ENCODE measurements at places on chromosomes 1 and 21.
A peak's percentile ranks its signal among the peaks of the same experiment; 100 is the strongest.

DNA sequence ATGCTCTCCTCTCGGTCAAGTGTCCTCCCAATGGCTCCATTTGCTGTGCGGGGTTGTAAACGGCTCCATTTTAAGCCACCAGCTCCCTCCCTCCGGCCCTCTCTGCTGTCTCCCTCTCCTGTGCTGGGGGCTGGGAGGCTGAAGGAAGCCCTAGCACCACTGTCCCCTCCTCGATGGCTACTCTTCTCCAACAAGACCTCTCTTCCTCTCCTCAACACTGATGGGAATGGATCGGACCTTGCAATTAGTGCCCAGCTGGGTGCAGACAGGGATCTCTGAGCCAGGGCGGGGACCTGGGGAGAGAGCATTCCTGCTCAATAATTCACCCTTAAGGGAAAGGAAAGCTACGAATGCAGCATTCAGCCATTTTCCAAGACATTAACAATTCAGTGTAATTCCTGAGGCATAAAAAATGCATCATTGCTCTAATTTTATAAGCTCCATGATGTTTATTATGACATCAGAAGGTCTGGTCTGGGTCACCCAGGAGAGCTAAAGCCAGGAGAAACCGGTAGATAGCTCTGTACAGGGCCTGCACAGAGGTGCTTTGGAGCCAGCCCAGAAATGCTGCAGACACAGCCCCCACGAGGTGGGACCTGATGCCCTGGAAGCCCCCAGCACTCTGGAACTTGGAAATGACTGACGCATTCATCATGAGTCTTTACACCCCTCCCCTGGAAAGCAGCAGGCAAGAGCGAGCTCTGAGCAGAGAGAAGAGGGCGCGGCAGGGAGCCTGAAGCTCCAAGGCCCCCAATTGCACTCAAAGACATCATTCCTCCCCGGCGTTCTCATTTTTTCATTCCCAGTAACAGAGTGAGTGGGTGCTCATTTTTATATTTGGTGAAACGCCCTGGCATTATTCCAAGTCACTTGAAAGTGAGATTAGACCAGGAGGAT lies 76.2 kb upstream of the VAMP3 start:
- DNase-seq = no peak

- no peak for DNase-seq
Observed at GRCh38 chr1:27563591-27564471, 40.1 kb downstream of the AHDC1 start.

DNA sequence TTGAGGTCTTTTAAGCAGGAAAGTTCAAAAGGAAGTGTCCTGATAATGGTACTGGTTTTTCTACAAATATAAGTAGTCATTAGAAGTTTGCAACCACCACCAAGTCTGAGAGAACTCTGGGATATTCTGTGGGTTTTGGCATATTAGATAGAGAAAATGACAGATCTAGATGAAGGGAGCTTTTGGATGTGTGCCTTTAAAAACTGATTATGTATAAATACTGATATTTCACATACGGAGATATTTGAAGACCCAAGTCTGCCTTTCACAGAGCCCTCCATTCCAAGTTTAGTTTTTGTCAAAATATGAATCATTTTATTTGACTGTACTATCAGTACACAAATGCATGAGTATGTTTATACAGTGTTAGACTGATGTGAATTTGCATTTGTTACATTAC lies 48.6 kb downstream of the DPH5 start:
- DNase-seq = no peak

DNA sequence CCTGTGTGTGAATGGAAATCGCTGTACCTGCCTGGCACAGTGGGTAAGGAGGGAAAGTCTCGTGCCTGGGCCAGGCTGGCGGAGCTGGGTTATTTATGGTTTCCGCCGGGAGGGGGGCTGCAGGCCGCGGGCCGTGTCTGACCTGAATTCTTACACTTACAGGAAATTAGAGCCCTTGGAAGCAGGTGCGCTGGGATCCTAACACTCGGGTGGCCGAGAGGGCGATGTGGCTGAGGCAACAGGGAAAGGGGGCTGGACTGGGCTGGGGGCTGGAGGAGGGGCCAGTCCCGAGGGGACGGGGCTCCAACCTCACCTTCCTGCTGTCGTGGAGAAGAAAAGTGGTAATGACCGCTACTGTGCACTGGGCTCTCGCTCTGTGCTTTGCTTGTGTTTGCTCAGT lies 109.4 kb upstream of the WNT4 start:
- no peak for DNase-seq

- no peak for DNase-seq
Observed at GRCh38 chr21:36917471-36918158, 48.9 kb downstream of the HLCS start.

GRCh38 chr1:30746212-30747032 lies 11.2 kb downstream of the LAPTM5 start:
- no peak for DNase-seq

DNA sequence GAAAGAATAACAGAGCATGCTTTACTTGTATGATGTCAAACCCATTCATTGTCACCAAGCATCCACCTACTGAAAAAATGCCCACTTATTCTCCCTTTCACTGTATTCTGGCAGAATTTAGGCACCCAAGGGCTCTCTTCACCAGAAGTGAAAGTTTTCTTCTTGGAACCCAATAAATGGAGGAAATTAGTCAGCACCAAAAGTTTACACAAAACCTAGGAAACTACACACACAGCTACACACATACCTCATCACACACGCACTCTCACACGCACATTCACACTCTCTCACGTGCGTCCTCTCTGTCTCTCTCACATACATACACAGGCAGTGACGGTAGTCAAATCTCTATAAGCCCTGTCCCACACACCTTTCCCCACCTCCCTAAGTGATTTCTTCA lies 37.6 kb downstream of the MCOLN2 start:
- DNase-seq = peak; percentile 31

DNA sequence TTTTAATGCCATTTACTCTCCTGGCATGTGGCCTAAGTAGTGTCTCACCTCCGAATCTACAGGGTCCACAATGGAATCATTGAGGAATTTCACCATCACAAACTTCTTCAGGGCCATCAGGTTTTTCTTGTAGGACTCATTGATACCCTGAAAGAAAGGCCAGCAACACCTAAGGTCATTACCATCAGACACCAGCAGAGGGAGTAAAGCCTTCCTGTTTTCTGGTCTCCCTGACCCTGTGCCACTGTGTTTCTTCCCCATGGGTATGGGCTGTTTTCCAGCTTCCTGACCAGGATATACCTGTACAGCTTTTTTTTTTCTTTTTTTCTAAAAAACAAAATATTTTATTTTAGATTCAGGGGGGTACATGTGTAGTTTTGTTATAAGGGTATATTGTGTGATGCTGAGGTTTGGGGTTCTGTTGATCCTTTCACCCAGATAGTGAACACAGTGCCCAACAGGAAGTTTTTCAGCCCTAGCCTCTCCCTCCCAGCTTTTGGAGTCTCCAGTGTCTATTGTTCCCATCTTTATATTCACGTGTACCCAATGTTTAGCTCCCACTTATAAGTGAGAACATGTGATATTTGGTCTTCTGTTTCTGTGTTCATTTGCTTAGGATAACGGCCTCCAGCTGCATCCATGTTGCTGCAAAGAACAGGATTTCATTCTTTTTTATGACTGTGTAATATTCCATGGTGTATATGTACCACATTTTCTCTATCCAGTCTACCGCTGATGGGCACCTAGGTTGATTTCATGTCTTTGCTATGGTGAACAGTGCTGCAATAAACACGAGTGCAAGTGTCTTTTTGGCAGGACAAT lies 18.3 kb downstream of the PPT1 start:
- DNase-seq = peak; percentile 5

DNA sequence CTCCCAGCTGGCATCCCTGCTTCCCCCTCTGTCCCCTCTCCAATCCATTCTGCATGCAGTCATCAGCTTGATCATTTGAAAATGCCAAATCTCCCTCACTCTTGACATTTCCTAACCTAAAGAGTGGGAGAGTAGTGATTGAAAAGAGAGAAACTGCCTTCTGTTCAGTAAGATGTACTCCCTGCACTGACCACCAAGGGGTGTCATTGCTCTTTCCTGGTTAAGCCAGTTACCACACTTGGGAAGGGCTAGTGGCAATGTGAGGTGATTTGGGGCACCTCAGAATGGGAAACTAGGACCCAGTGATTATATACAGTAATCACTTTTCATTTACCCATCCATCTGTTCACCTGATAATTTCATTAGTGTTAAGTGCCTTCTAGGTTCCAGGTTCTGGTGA lies 6.9 kb upstream of the TMEM269 start:
- DNase-seq = peak; percentile 15

- no peak for DNase-seq
Observed at GRCh38 chr21:22438428-22439086, 1440.3 kb downstream of the NCAM2 start.

GRCh38 chr1:233479110-233479890 lies 134.6 kb upstream of the KCNK1 start:
- no peak for DNase-seq

DNA sequence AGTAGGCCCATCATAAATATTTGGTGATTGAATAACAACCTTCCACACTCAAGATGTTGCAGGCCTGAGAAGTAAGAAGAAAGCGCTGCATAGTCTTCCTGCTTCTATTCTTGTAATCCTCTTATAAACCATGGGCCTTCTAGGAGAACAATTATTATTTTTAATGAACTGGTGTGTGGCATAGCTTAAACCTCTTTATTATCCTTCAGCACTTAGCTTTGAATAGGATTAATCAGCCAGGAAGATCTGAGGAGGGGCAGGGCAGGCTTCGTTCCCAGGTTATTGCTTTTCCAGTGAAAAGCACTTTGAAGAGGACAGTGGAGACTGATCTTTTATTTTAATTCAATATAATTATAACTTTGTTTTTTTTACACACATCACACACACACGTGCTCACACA lies 42.3 kb downstream of the KIF26B start:
- no peak for DNase-seq

GRCh38 chr1:52662645-52663313 lies 29.8 kb downstream of the SHISAL2A start:
- no peak for DNase-seq

- DNase-seq = peak; percentile 37
Observed at GRCh38 chr1:1630965-1631781, 800 bp upstream of the MMP23B start.

GRCh38 chr21:45372732-45373355 lies 32.1 kb upstream of the COL18A1 start:
- DNase-seq = no peak

DNA sequence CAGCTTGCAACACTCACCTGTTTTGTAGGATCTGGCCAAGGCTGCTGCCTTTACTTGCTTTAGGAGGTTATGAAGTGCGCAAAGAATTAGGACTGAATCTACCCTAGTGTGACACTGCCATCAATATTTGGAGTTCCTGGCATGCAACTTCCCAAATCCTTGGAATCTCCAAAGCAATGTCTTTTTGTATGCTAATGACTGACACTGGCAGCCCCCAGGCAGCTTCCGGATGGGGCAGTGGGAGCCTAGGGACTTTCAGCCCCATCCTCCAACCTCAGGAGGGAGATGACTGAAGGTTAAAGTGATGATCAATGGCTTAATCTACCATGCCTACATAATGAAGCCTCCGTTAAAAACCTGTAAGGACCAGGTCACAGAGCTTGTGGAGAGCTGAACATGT lies 5.5 kb downstream of the RCC2 start:
- no peak for DNase-seq

DNA sequence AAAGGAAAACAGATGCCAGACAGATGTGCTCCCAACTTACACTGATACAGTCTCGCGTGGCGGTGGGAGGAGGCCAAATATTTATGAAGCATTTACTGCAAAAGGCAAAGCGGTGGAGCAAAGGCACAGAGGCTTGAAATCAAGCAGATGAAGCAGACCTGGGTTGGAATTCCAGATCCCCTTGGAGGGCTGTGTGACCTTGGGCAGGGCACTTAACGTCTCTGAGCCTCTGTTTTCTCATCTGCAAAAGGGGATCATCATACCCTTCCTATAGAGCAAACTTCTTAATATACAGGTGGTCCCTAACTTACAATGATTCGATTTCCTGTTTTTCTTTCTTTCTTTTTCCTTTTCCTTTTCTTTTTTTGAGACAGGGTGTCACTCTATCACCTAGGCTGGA lies 54.1 kb downstream of the IGSF21 start:
- no peak for DNase-seq

DNA sequence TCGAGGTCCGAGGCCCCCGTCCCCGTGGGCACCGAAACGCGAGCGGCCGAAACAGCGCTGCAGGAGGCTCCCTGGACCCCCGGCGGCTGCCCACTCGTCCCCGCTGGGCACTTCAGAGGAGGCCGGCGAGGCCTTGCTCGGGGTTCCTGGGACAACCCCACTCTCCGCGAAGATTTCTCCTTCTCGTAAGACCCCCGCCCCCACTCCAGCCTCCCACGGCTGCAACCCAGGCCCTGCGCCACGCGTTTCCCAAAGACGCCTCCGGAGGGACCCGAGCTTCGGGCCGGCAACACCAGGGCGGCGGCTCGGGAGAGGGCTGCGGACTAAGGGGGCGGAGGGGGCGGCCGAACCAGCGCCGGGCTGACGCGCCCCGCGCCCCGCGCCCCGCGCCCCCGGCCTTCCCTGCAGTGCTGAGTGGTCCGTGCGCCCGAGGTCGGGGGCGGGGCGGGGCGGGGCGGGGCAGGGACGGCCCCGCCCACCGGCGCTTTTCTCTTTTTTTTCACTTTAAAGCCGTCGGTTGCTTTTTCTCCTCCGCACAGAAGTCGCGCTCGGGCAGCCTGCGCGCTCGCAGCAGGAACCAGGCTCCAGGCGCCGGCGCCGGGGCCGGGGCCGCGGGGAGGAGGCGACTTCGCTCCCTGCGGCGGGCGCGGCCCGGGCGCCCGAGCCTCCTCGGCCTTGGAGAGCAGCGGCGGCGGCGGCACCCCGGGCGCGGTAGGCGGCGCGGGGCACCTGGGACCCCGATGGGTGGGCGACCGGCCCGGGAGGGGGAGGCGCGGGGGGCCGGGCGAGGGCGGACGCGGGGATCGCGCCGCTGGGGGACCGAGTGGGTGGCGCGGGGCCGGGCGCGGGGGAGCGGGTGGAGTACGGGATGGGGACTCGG lies at the start of gene SPSB1:
TSS of gene SPSB1 (plus strand) at position 534 of the 880 bp plus-strand sequence. CDS start 62,998 bp downstream, outside the sequence.
- peak; percentile 67 for DNase-seq

- DNase-seq = no peak
Observed at GRCh38 chr21:42666925-42667324, 13.5 kb downstream of the PDE9A start.

DNA sequence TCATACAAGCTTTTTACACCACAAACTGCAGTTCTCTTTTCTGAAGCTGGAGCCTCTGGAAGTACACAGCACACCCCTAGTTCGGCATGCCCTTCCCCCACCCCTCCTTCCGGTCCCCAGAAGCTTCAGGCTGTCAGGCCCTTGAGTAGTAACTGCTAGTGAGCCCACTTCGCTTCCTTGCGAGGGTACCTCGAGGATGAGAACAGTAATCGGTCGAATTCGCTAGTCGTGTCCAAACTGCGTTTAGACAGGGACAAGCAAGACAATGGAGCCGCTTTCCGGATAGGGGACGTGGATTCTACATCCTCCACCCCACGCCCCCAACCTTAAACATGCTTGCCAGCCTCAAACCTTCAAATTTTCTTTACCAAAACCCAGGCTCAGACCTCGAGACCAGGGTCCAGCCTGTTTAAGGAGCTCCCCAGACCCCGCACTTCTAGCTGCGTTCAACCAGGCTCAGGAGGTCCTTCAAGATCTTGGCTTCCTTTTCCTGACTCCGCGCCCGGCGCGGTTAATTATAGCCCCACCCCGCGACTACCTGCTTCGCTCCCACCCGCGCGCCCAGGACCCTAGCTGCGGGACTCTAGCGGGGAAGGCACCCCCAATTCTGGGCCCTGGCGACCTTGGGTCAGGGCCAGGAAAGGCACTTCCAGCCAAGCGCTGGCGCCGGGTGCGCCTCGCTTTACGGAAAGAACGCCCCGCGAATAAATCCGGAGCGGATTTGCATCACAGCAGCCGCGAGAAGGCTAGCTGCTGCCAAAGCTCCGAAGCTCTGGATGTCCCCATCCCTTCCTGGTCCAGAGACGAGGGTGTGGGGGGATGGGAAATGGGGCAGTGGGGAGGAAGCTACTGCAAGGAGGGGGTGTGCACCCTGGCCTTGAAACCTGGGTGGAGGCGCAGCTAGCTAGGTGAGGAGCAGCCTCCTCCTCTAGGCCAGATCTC lies 8.1 kb upstream of the TSPAN1 start:
- peak; percentile 52 for DNase-seq
